ENCODE measurements at places on chromosomes 2 and 18.

GRCh38 chr2:39778233-39778632 is 825 bp downstream of the THUMPD2 start:
- no peak for DNase-seq

- DNase-seq: no peak
Observed at GRCh38 chr2:19899985-19900930, 1.5 kb downstream of the TTC32 start.

DNA sequence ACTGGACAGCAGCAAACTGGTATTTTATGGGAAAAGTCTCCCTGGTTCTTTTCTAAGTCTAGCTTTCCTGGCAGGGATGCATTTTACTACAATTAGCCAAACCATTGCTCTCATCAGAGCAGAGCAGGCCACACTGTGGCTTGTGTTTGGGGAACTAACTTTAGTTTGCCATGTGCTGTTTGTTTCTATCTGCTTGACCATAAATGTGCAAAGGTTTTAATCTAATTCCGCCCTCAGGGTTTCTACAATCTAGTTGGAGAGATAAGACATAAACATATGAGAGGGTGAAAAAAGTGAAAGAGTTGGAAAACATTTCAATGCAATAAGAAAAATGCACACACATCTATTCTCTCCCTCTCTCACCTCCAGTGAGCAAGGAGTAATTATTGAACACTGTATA is 86.9 kb upstream of the MAPK4 start:
- no peak for DNase-seq

GRCh38 chr2:182895169-182895568 is 28.7 kb upstream of the FRZB start:
- no peak for DNase-seq

GRCh38 chr2:58918141-58918540 is 677.0 kb upstream of the FANCL start:
- no peak for DNase-seq

DNA sequence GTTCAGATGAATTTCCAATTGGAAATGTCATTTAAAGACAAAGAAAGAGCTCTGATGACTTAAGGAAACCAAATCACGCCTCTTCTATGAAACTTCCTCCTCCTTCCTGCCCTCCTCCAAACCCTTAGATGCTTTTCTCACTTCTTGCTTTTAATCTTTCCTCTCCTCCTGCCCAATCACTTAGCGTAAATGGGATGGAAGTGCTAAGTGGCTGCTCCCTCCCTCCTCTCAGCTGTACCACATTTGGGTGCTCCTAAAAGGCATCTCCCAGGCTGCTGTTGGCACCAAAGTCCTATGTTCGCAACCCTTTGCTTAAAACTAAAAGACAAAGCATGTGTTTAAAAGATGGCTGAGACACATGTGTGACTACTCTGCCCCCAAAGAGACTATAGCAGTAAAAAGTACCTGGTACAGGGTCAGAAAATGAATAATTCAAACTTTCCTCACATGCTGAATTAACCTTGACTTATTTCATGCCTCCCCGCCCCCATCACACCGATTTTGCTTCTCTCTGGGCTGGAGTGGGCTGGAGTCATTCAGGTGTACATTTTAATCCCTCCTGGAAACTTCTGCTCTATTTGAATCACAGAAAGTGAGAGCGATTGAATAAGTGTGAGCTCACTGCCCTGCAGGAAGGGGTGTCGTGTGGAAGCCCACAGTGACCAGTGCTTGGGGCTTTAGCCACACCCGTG is 59.2 kb upstream of the KLF7 start:
- DNase-seq: no peak

All from heart left ventricle (tissue), 16 donors.